ENCODE measurements at places on chromosomes 11 and 22.

DNA sequence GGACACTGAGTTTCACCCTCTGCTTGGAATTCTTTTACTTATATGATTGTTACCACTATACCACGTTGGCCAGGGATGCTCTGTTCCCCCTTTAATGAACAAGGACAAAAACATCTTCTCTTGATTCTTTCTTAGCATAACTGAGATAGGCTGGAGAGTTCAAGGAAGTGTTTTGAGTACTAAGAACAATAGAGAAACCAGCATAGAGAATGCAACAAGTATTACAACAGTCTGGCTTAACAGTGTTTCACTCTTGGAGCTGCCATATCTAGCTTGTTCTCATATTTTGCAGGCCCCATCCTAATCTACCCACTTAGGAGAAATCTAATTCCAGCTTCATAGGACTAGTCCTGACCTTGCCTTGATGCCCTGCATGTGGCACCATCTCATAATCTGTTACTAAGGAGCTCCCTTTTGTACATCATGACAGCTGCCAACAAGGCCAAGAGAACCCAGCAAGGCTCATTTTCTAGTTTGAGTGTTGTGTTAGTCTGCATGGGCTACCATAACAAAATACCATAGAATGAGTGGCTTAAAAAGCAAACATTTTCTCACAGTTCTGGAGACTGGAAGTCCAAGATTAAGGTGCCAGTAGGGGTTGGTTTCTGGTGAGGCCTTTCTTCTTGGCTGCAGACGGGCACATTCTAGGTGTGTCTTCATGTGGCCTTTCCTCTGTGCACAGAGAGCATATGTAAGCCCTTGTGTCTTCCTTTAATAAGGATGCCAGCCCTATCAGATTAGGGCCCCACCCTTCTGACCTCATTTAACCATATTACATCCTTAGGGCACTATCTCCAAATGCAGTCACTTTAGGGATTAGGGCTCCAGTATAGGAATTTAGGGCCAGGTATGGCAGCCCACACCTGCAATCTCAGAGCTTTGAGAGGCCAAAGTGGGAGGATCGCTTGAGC is 37.8 kb downstream of the PACS1 start:
- no peak for DNase-seq

- no peak for DNase-seq
Observed at GRCh38 chr22:19998991-19999820, 17.4 kb downstream of the ARVCF start.

DNA sequence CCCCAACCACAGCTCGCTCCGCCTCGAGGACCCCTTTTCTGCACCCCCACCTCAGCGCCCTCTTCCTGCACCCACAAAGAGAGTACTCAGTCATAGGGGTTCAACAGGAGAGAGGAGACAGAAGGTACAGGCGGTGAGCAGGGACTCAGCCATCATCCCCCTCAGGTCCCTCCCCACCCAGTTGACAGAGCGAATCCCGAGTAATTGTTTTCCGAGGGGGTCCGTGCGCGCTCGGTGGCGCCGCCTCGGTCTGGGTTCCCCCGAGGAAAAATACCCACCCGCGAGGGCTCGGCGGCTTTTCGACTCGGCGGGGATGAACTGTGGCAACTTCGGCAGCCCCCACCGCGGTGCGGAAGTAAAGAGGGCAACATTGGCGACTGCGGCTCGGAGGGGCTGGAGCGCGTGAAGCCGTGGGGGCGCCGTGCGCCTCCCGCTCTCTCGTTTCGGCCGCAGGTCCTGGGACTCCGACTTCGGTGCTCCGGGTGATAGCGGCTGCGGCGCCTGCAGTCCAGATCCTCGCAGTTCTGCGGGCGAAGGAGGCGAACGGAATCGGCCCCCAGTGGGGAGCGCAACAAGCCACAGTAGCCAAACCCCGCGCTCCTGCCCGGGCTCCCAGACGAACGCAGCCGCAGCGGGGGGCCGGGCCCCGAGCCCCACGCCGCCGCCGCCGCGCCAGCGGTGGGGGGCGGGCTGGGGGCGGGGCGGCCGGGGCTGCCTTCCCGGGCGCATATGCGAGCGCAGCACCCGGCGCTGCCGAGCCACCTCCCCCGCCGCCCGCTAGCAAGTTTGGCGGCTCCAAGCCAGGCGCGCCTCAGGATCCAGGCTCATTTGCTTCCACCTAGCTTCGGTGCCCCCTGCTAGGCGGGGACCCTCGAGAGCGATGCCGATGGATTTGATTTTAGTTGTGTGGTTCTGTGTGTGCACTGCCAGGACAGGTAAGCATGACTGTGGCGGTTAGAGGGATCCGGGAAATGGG is at the start of gene NELL1:
TSS of gene NELL1 (plus strand) at position 743 of the 976 bp plus-strand sequence.
- no peak for DNase-seq

DNA sequence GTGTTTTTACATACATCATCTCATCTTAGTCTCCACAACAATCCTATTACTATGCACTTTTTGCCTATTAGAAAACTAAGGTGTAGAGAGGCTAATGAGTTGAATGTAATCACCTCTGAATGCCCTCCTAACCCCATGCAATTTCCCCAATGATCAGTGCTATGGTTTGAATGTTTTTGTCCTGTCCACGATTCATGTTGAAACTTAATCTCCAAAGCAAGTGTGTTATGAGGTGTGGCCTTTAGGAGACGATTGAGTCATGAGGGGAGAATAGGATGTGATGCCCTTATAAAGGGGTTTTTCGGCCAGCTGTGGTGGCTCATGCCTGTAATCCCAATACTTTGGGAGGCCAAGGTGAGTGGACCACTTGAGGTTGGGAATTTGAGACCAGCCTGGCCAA is 2.0 kb upstream of the CCDC73 start:
- DNase-seq = no peak

DNA sequence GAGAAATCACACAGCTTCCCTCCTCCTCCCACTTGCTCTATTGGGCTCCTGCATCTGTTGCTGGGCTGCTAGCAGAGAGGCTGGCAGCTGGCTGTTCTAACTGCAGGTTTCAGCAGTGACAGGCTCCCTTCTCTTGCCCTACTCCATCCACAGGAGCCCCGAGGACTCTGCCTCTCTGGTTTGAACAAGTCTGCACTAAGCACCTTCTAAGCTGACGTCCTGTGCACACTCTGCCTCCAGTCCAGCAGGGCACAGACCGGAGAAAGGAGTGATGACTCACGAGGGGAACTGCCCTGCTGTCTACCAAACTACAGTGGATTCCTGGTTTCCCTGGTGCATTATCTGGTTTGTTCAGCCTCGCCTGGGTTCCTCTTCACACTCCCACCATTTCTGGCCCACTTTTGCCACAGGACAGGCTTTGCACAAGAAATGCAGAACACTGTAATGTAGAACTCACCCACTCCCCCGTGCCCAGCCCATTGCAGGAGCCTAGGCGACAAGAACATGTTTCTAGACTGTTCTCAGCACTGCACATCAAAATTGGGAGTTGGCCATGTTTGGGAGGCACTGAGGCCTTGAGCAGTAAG is 26.0 kb downstream of the IL10RA start:
- DNase-seq = peak; percentile 81

- no peak for DNase-seq
Observed at GRCh38 chr22:32745251-32745995, 56.1 kb upstream of the TIMP3 start.

- no peak for DNase-seq
Observed at GRCh38 chr11:7871056-7871455, 60.0 kb downstream of the OR10A6 start.

DNA sequence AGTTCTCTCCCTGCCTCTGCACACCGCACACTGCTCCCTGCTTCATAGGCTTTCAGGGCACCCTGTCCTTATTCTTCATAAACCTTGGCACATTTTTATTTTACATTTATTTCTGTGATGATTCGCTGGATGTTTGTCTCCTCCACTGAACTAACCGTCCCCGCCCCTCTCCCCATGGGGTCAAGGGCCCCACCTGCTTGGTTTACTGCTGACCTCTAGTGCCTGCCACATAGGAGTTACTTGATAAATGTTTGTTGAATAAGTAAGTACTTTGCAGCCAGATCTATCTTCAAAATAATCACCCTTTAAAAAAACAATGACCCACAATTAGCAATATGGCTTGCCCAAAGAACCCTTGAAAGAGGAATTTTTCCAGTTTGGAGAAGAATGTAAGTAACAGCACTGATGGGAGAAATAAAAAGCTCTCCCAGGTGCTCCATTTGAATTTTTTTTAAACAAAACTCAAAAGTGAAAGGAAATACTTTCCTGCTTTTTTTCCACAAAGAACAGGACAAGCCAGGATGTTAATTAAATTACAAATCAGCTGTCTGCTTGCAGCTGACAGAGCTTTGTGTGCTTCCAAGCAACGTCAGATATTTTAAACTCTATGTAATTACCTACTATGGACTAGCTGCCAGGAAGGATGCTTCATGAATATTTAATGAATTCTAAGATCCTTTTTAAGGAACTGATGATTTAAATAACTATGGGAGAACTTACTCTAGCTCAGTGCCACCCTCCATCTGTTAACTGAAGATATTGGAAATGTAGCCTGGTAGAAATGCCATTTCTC is 1083.6 kb downstream of the DLG2 start:
- DNase-seq = no peak

- DNase-seq = no peak
Observed at GRCh38 chr11:42870480-42870879, 441.3 kb upstream of the API5 start.

DNA sequence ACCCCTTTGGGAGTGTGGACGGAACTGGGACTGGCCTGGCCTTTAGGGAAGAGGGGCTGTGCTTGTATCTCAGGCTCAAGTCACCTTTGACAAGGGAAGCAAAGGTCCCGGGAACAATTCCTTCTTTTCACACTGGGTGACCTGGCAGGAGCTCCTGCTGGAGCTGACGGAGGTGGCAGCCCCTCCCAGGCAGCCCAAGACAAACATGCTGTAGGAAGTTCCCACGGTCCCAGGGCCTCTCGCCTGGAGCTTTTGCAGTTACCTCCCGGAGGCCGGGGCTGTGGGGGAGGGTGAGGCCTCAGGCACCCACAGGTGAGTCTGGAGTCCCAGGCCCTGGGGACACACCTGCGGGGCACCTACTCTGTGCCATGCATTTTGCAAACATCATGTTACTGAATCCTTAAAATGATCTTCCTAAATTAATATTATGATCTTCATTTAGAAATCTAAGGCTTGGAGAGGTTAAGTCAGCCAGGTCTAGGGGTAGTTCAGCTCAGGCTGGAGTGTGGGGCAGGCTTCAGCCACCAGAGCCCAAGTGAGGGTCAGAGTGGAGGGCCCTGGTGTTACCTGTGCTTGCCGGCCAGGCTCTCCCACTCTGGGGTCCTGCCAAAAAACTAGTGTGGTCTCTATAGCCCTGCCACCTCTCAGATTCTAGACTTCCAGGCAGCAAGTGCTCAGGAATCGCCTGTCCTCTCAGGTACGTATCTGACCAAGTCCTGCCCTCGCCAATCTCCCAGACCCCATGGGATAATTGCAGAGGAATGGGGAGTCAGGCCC is 15.7 kb upstream of the MYEOV start:
- DNase-seq = no peak

- DNase-seq = no peak
Observed at GRCh38 chr11:33021501-33021900, 5.8 kb downstream of the DEPDC7 start.

GRCh38 chr22:48491451-48491941 is 1336.2 kb downstream of the BRD1 start:
- no peak for DNase-seq
